Activated T-helper 1 cell treated with anti-CD3 and anti-CD28 coated beads, Interleukin-12 subunit alpha, Interleukin-12 subunit beta, Interleukin-2, Interleukin-4 antibody, amounts not matched to agents 30 ng/mL and 10 ng/mL and 1 ng/mL, durations not matched to agents 14 hours and 24 hours and 36 hours (primary cell): ENCODE measurements at places on chromosomes 5 and 9.

- DNase-seq, result peak; percentile 9
Observed at GRCh38 chr9:90044710-90045151, 439.9 kb downstream of the GADD45G start.

GRCh38 chr9:110048976-110049698 is 158.8 kb downstream of the C9orf152 start:
- DNase-seq, result peak; percentile 11

DNA sequence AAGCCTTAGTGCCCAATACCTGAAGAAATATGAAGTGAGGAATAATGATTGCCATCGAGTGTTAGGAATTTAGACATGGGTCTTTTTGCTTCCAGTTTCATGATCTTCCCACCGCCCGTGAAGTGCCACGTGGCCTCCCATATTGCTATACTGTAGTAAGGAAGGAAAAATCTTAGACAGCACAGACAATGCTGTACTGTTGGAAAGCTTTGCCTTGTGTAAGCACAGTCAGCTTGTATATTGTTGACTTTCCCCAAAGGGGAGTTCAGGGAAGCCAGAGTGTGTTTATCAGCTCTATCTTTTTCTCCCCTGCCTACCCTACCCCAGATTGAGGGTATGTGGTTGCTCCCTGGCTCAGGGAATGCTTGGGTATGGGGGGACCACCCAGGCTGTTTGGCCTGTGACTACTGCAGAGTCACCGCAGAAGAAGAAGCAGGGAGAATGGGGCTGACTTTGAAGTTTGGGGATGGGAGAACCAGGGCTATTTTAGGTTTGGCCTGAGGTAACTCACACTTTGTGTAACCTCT is 161.8 kb upstream of the MEF2C start:
- DNase-seq, result no peak

GRCh38 chr9:128421482-128421996 is 882 bp downstream of the CERCAM start:
- DNase-seq, result no peak
